Fibroblast of skin of left biceps (primary cell): ENCODE measurements at places on chromosomes 1 and 21.

DNA sequence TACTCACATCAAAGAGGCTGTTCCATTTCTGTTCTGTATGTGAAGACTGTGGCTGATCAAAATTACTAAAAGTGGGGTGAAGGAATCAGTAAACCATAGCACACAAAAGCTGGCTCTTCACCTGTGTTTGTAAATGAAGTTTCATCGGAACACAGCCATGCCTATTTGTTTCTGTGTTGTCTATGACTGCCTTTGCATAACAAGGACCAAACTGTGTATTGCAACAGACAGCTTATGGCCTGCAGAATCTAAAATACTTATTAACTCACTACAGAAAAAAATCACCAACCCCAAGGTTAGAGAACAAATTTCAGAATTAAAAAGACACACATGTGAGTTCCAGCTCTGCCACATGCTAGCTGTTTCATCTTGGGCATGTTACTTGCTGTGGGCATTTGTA lies 163.9 kb downstream of the LYPLAL1 start:
- no peak for DNase-seq

GRCh38 chr1:209791920-209792319 lies 7.6 kb upstream of the C1orf74 start:
- no peak for DNase-seq

DNA sequence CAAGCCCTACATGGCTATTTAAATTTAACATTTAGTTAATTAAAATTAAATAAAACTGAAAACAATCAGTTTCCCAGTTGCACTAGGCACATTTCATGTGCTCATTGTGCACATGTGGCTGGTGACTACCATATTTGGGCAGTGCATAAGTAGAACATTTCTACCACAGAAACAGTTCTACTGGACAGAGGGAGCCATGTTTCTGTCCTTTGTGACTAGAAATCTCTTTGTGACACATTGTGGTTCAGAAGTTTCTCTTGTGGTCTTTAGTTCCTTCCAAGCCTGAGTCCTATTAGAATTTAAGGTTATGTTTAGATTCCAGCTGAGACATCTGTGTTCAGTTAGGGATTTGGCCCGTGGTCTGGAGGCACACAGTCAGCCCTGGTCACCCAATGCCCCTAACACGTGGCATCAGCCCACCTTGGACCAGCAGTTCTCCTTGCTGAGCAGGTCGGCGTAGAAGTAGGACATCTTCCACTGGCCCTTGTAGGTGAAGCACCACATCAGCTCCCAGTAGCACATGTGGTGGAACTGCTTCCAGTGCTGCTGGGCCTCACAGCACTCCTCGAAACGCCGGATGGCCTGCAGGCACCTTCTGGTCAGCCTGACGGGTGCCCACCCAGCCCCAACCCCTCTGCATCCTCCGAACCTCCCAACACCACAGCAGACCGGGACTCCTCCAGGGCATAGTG lies 29.1 kb downstream of the TTC39A start:
- no peak for DNase-seq

- DNase-seq = no peak
Observed at GRCh38 chr1:89698020-89698560, 65.2 kb downstream of the LRRC8C start.

GRCh38 chr1:182739545-182739944 lies 50.0 kb upstream of the NPL start:
- no peak for DNase-seq

GRCh38 chr1:247402120-247402675 lies 13.8 kb upstream of the NLRP3 start:
- DNase-seq = no peak

DNA sequence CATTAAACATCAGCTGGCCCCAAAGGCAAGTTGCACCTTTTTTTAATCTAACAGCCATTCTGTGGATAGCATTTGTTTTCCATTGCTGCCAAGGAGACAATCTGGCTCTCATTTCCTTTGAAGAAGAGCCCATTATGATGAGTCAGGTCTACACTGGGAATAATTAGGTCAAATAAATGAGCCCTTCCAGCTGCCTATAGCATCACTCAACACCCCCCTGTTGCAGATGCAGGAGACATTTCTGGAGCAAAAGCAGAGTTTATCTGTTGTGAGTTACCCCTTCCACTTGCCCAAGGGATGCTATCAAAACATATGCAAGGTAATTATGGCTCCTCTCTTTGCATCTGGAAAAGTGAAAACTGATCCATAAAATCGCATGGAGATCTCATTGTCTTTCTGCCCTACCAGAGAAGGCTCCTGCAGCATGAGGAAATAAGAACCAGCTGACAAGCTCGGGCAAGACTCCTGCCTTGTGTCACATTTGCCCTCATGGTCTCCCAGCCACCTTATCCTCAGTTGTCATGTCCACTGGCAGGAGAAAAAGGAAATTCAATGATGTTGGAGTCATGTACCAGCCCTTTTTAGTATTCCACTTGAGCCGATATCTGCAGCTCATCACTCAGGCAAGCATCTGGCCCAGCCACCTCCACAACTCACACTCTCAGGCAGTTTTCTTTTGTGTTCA lies 135.9 kb downstream of the SLC30A10 start:
- peak; percentile 97 for DNase-seq

DNA sequence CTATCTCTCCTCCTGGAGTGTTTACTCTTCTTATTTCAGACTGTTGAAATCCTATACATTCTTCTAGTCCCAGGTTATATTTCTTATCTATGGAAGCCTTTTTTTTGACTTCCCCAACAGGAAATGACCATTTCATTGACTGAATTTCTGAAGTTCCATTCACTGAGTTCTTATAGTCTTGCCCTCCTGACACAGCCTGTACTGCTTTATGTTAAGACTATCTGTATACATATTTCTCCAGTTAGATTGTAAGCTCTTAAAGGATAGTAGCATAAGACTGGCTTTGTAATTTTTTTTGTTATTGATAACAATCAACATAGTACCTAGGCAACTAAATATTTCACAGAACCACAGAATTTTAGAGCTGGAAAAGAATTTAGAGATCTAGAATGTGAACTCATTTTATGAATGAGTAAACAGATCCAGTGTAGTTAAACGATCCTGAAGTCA lies 14.9 kb upstream of the MACF1 start:
- no peak for DNase-seq

- no peak for DNase-seq
Observed at GRCh38 chr1:54597455-54598030, 25.8 kb downstream of the FAM151A start.

- DNase-seq = no peak
Observed at GRCh38 chr21:45857761-45858160, 123.8 kb upstream of the COL6A1 start.

- DNase-seq = no peak
Observed at GRCh38 chr1:44785029-44785380, 3.0 kb downstream of the BEST4 start.

DNA sequence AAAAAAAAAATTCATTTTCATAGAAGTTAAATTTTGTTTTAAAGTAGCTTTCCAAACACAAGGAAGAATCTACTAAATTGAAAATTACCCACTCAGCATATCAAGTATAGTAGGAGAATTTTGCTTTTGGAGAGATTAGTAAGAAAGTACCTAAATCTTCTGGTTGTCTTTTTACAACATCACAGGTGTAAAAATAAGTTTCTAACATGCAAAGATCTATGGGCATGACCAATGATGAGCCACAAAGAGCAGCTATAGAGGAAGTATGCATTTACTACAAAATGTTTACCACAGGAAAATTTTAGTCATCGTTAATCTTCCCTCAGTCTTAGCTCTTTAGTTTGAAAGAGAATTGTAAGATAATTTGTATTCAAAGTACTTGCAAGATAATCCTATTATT lies 28.1 kb downstream of the ANGPTL3 start:
- no peak for DNase-seq

DNA sequence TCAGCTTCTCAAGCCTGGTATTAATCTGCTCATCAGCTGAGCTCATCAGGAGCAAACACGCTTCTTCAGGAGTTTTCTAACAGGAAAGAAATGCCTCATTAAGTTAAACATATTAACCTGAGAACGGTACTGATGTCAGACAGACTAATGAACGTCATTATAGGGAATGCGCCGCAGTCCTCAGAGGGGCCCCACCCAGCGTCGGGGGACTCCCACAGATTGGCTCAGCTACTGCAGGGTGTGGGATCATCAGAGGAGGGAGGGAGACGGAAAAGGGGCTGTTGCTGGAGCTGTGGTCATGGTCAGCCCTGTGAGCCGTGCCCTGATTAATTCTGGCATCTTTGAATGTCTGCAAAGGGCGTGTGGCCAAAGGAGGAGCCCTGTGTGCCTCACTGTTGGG lies 348.5 kb downstream of the PTPRU start:
- no peak for DNase-seq

GRCh38 chr1:218611916-218612585 lies 266.9 kb downstream of the TGFB2 start:
- DNase-seq = no peak

DNA sequence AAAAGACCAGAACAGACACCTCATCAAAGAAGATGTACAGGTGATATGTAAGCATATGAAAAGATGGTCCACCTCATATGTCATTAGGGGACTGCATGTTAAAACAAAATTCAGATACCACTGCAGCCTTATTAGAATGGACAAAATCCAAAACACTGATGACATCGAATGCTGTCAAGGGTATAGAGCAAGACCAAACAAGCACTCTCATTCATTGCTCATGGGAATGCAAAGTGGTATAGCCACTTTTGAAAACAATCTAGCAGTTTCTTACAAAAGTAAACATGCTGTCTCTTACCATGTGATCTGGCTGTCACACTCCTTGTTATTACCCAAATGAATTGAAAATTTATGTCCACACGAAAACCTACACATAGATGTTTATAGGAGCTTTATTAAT lies 426.6 kb upstream of the ESRRG start:
- no peak for DNase-seq

- no peak for DNase-seq
Observed at GRCh38 chr1:245485996-245486395, 331.2 kb downstream of the KIF26B start.

GRCh38 chr1:196091397-196092135 lies 516.7 kb downstream of the KCNT2 start:
- DNase-seq = no peak

GRCh38 chr1:81387446-81387845 lies 413.3 kb upstream of the ADGRL2 start:
- DNase-seq = no peak

GRCh38 chr1:223709598-223709997 lies 2.7 kb upstream of the CAPN2 start:
- DNase-seq = no peak

GRCh38 chr1:109250454-109251276 lies 1.3 kb downstream of the CELSR2 start:
- no peak for DNase-seq

DNA sequence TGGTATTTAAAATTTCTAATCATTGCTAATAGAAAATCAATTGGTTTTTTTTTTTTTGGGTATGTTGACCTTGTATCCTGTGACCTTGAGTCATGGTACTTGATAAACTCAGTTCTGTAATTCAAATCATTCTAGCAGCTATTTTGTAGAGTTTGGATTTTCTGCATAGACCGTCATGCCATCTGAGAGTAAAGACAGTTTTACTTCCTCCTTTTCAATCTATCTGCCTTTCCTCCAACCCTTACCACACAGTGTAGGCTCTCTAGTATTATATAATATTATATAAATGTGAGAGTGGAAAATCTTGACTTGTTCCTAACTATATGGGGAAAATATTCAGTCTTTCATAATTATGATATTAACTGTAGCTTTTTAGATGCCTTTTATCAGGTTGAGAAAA lies 7.0 kb downstream of the TDRD5 start:
- DNase-seq = no peak

- DNase-seq = no peak
Observed at GRCh38 chr1:229716069-229716468, 90.0 kb downstream of the URB2 start.

DNA sequence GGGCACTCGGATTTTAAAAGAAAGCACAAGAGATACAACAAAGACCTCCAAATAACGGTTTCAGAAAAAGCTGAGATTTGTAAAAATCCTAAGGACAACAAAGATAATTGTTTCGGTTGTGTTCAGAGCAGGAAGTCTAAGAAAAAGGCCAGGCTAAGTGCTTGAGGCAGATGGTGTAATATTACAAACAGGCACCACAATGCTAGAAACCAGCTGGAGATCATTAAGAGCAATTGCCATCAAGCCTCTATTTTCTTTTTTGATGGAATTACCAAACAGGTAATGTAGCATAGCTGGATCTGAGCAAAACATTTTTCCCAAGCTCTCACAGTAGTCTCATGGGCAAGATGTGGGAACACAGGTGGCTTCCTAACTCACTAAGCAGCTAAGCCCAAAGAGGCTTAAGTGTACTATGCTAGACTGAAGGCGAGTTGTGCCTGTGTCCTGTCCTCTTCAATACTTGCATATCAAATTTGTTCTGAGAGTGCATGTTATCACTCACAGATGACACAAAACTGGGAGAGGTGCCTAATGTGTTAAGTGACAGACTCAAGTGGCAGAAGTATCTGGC lies 161.6 kb downstream of the GLUL start:
- DNase-seq = no peak

GRCh38 chr1:94634977-94635416 lies 93.4 kb upstream of the F3 start:
- DNase-seq = no peak

DNA sequence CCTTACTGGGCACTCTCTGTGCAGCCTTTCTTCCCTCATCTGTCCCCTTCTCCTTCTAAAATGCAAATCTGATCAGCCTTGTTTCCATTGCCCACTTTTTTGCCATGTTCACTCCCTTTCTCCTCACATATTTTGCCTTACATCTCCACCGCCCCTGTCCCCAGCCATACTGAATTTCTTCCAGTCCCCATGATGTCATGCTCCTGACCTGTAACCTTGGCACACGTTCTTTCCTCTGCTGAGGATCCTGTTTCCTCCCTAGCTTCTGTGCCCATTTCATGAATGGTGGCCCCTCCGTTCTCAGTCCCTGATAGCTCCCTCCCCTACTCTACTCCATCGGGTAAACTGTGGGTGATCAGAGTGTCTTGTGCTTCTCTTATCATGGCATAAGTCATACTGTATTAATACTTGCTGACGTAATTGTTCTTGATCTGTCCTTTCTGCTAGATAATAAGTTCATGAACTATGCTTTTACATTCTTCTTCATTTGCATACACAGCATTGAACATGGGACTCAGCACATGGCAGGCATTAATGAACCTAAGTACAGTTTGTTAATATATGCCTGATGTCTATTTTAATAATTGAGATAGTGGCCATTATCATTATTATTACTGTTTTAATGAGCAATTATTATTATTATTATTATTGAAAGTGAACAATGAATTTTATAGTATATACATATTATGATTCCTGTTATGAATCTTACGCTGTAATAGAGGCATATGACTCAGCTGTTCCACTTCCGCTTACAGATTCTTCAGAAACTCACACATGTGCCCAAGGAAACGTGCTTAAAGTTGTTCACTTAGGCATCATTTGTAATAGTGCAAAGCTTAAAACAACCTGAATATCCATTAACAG lies 28.5 kb downstream of the MAP3K21 start:
- DNase-seq = no peak

- no peak for DNase-seq
Observed at GRCh38 chr1:172431721-172432192, 11.3 kb downstream of the C1orf105 start.

DNA sequence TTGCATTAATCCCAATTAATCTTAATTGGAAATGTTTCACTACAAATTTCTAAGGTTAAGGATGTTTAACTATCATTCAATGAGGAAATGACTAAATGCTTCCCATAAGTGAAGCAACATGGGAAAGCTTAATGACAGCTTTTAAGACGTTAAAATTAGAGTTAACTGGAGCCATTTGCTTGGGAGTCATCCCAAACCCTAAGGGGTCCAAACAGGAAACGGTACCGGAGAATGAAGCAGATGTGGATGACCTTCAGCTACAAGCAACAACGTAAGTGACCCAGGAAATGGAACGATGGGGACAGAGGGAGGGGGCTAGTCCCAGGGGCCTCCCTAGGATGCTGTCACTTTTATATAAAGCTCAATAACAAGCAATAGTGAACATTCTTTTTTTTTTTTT lies 62.2 kb downstream of the CAPZB start:
- no peak for DNase-seq
